ENCODE measurements at places on chromosomes 11 and 22.

- no peak for DNase-seq
These were observed 88.1 kb downstream of the PIWIL4 start for GRCh38 chr11:94655291-94655690.

DNA sequence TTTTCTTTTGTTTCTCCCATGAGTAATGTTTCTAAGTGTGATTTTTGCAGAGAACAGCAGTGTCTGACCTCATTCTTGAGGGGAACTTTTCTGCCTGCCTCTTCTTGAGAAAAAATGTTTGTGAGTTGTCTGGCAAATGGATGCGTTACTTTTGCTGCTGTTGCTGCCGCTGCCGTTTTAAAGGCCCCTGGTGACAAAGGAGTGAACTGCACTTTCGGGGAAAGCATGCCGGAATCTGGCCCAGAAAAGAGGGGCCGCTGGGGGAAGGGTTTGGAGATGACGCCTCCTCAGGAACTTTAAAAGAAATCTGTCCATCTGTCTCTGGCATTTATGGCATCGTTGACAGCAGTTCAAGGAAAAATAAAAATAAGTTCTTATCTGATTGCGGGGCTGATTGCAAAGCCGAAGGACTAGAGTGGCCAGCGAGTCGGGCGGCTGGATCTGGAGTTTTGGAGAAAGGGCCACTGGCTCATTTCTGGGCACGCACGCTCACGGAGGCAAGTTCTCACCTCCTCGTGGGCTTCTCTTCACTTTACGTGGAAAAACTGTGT lies 16.5 kb downstream of the ZBTB16 start:
- DNase-seq, result peak; percentile 23

GRCh38 chr11:116997071-116997470 lies 101.2 kb downstream of the SIK3 start:
- DNase-seq, result no peak

GRCh38 chr11:126465573-126466188 lies 110.2 kb downstream of the ST3GAL4 start:
- DNase-seq, result peak; percentile 14

DNA sequence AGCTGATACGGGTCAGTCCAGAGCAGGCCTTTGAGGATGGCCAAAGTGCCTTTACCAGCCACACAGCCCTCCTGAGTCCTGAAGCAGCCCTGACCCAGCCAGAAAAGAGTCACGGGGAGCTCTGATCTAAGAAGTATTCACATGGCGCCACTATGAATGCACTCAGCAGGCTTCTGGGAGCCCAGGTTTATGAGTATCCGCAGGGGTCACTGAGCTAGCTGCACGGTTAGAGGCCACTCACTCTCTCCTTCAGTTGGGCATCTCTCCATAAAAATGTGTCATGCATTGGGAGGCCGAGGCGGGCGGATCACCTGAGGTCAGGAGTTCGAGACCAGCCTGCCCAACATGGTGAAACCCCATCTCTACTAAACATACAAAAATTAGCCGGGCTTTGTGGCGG lies 10.3 kb downstream of the KIAA1671 start:
- DNase-seq, result no peak

- no peak for DNase-seq
These were observed 62.0 kb upstream of the UCP3 start for GRCh38 chr11:74070723-74071492.

DNA sequence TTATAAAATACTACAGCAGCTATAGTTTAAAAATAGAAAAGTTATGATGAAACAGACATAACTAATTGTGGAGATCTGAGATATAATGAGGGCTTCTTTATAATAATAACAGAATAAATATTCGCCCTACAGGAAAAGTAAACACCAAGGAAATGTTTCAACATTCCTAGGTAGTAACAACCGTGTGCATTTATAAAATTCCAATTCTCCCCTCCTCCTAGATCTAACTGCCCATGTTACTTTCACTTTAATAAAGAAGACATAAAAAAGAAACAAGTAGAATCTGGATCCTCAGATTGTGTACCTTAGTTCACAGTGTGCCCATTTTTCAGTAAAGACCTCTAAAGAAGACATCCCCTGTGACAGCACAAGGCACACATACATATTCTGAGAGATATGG lies 57.8 kb upstream of the MN1 start:
- no peak for DNase-seq

- DNase-seq, result no peak
These were observed 448.0 kb upstream of the FAT3 start for GRCh38 chr11:91776655-91777054.

DNA sequence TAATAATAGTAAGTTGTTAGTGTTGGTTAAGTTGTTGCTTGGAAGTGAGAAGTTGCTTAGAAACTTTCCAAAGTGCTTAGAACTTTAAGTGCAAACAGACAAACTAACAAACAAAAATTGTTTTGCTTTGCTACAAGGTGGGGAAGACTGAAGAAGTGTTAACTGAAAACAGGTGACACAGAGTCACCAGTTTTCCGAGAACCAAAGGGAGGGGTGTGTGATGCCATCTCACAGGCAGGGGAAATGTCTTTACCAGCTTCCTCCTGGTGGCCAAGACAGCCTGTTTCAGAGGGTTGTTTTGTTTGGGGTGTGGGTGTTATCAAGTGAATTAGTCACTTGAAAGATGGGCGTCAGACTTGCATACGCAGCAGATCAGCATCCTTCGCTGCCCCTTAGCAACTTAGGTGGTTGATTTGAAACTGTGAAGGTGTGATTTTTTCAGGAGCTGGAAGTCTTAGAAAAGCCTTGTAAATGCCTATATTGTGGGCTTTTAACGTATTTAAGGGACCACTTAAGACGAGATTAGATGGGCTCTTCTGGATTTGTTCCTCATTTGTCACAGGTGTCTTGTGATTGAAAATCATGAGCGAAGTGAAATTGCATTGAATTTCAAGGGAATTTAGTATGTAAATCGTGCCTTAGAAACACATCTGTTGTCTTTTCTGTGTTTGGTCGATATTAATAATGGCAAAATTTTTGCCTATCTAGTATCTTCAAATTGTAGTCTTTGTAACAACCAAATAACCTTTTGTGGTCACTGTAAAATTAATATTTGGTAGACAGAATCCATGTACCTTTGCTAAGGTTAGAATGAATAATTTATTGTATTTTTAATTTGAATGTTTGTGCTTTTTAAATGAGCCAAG lies 2.7 kb downstream of the NEAT1 start:
- peak; percentile 85 for DNase-seq

GRCh38 chr11:76240161-76240540 lies 33.8 kb upstream of the WNT11 start:
- no peak for DNase-seq

- DNase-seq, result no peak
These were observed 20.3 kb upstream of the MALAT1 start for GRCh38 chr11:65478388-65479183.

DNA sequence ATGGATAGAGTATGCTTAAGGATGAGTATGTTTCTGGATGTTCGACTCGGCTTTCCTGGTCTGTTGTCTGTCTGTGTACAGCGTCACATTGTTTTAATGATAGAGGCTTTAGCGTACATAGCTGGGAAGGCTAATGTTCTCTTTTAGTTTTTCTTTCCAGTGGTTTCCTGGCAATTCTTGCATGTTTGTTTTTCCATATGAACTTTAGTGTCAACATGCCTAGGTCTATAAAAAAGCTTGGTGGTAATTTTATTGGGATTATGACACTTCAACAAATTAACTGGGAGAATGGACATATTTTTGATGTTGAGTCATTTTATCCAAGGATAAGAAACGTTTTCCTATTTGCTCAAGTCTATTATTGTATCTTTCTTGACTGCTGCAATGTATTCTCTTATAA lies 17.6 kb downstream of the F2 start:
- DNase-seq, result no peak

DNA sequence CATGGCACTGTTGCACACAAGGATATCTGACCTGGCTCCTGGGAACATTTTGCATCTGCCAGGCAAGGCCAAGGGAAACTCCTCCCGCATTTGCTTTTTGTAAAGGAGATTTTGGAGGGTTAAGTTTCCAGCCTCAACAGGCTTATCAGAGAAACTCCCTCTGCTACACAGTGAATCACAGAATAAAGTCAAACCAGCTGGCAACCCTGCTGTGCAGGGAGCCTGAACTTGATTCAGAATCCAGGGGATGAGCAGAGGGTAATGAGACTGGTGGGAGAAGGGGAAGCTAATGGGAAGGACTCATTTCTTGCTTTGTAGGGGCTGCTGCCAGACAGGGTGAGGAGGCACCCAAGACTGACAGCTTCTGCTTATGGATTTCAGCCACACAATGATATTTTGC lies 185.3 kb upstream of the ISX start:
- no peak for DNase-seq

- no peak for DNase-seq
These were observed 5.2 kb downstream of the RASSF7 start for GRCh38 chr11:565921-566509.

DNA sequence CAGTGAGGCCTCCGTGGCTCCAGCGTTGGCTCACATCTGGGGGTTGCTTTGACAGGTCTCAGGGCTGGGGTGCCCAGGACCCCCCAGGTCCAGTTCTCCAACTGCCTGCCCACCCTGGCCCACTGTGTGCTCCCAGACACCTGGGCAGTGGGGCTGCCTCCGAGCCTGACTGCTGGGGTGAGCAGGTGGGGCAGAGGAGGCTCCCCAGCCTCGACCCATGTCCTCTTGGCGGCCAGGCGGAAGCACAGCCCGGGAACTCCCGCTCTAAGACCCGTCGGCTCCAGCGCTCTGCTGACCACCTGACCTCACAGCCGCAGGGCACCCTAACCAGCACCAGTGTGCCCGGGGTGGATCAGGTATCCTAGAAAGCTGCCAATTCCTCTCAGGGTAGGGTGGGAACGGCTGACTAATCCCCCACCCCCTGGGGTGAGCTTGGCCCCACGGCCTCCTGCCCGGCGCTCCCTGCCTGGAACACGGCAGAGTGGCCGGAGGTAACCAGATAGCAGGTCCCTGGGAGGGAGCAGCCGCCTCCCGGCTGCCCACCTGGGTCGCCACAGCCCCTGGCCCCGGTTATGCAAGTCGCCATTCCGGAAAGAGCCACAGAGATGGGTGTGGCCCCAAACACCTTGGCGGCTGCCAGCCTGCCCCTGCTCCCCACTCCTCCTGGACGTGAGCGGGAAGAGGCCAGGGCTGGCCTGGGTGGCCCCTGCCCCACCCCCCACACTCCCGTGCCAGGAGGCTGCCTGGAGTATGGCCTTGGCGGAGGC lies 19.2 kb upstream of the MUC5B start:
- DNase-seq, result no peak

GRCh38 chr11:108370315-108370714 lies 97.0 kb downstream of the C11orf65 start:
- no peak for DNase-seq

DNA sequence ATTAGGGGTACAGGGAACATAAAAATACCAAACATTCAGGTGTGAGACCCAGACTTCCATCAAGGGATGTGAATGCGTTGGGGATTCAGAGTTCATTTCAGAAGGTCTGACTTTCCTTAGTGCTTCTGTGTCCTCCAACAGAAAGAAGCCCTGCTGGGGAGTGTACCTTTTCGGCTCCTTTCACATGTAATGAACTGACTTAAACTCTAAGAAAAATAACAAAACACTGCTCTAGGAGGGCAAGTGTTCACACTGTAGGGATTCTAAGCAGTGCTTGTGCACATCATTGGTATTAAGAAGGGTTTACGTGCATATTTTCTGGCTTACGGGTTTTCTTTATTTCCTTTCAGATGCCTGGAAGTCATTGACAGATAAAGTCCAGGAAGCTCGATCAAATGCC lies 15.7 kb upstream of the TTC36 start:
- DNase-seq, result no peak

- no peak for DNase-seq
These were observed 3.6 kb upstream of the CCDC81 start for GRCh38 chr11:86370922-86371594.

DNA sequence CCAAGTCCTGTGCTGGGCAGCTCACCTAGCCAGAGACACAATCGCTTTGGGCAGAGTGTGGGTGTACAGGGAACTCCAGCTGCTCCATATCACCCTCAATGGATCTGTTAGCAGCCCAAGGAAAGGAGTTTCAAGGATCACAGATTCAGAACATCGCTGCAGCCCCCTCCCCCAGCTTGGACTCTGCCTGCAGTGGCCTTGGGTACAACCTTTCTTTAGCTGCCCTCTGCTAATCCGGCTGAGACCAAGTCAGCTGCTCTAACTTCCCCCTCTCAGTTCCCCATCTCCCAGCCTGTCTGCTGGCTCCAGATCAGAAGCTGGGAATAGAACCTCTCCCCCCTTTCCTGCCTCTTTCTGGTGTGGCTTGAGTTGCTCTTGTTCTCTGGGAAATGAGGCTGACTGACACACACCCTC lies 1.3 kb downstream of the TMEM86A start:
- no peak for DNase-seq

GRCh38 chr11:45052361-45052760 lies 94.1 kb upstream of the PRDM11 start:
- no peak for DNase-seq

DNA sequence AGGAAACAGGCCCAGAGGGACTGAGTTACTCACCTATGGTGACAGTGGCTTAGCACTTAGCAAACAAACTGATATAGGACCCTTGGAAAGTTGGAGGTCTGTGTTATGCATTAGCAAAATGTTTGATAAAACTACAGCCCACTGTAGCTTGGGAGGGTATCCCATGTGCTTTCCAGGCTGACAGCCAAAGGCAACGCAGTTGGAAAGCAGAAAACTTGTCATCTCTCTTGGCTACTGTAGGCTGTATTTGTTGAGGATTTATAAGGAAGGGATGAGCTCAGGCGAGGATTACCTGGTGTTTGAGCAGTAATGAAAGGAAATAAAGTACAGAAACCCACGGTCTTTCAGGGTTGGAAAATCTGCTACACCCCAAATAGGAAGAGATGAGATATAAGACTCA lies 23.8 kb downstream of the SDHAF2 start:
- no peak for DNase-seq

- no peak for DNase-seq
These were observed 36.5 kb downstream of the TSPAN18 start for GRCh38 chr11:44763121-44763820.

- DNase-seq, result no peak
These were observed 186.5 kb downstream of the HIPK3 start for GRCh38 chr11:33443684-33444083.

DNA sequence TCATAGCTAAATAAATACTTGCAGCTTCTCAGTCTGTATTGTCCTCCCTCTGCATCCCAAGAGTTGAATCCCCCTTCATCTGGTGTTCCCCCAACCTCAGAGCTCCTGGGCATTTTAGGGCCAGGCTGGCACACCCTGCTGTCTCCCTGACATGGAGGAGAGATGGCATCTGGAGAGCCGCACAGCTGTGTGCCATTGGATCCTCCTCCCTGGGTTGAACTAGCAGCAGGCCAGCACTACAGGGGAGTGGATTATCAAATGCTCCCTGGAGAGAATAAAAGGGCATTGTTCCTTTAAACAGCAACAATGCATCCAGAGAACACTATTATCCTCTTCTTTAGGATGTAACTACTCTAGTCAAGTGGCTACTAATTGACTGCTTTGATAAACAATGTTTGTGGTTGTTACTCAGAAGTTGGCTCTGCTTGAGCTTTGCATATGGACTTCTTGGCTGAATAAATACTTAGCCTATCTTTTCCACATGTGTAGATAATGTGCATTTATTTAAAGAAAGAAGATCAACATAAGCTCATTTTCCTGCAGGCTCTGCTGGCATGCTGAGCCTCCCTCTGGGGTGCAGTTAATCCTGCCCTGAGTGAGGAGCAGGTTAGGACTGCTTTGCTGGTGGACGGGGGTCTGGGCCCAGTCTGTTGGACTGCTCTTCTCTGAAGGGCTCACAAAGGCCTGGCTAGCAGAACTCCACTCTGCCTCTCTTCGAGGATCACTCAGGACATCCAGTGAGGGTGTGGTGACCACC lies 897.2 kb downstream of the TBC1D22A start:
- no peak for DNase-seq

GRCh38 chr22:35072925-35073324 lies 7.0 kb downstream of the ISX start:
- DNase-seq, result no peak

- DNase-seq, result no peak
These were observed 54.3 kb upstream of the PPARA start for GRCh38 chr22:46096051-46096450.
